ENCODE measurements at places on chromosomes 11 and 22.

DNA sequence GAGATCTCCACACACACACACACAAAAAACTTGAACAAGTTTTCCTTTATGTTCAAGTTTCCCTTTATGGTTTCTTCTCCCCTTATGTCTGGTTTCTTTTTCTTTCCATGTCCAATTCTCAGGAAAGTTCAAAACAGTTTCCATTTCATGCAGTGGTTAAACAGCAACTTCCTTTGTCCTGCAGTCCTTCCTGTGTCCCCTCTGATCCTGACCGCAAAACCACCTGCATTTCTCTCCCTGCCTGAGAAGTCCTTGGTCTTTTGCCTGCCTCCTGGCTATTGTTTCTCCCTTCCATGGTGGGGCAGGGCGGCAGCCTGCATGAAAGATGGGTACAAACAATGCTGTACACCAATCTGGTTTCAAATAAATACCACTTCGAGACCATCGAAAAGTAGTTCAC is 58.3 kb upstream of the SORL1 start:
- DNase-seq: no peak

DNA sequence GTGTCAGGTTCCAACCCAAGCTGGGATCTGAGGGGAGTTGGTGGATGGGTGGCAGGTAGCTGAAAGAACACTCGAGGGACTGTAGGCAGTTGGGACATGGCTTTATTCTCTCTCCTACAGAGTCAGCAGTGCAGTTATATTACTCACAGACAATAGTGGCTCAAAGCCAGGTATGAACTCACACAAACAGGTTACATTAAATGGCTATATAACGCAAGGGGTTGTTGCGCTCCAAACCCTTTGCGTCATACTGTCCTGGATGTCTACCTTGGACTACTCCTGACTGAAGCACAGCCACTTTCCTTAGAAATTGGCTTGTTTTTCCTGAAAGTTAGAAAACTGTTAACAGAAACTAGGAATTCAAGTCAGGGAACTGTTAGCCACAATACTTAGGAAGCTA is 66.4 kb upstream of the OR4B1 start:
- no peak for DNase-seq

GRCh38 chr11:62463121-62463542 is 44.3 kb downstream of the SCGB1A1 start:
- no peak for DNase-seq

GRCh38 chr11:115657586-115657985 is 153.4 kb upstream of the CADM1 start:
- DNase-seq: no peak

DNA sequence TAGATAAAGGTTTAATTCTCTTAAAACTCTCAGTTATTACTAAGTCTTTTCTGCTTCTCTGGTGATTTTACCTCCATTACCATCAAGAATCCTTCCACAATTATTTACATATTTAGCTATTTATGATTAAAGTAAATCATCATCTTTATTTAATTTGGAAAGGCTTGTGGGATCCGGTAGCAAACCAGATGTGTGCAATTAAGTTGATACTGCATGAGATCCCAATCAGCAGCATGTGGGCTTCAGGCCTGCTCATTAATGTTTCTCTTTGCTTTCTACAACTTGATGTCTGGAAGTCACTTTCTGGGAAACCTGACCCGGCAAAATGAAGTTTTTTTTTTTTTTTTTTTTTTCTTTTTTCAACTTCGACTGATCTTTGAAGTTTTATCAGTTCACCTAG is 558.4 kb upstream of the ANO5 start:
- DNase-seq: no peak

Measured in cortex of kidney (tissue), 1 donor.